Pancreas (tissue), 10 donors: ENCODE measurements at places on chromosomes 12 and 14. TPM values are rescaled to one million over a fixed set of nuclear protein-coding genes. Genes with fewer than 3 reads are reported as not detected.

The KLHL33 gene
- total RNA-seq = 0.16 TPM

- H3K4me3 ChIP-seq = no peak overlapping the region
- H3K27me3 ChIP-seq = no peaks in the 10 kb centered on the region
- no peaks in the 10 kb centered on the region for H3K4me1 ChIP-seq
- H3K27ac ChIP-seq = no peak overlapping the region
- H3K36me3 ChIP-seq = no peaks in the 10 kb centered on the region
- DNase-seq = no peak
Measured at GRCh38 chr12:116324654-116325335, 47.3 kb upstream of the MED13L start.

GRCh38 chr14:64561631-64562030 is 11.9 kb downstream of the PPP1R36 start:
- no peak overlapping the region for H3K4me3 ChIP-seq
- H3K4me1 ChIP-seq = no peaks in the 10 kb centered on the region
- H3K27ac ChIP-seq = no peak overlapping the region
- no peaks in the 10 kb centered on the region for H3K36me3 ChIP-seq
- no peaks in the 10 kb centered on the region for H3K27me3 ChIP-seq

The RPL10L gene
- not detected for total RNA-seq

GRCh38 chr12:89230376-89231315 is 121.7 kb downstream of the DUSP6 start:
- H3K36me3 ChIP-seq = no peaks in the 10 kb centered on the region
- H3K27me3 ChIP-seq = no peaks in the 10 kb centered on the region
- H3K27ac ChIP-seq = no peak overlapping the region
- peaks cover under 1% of the 10 kb centered on the region for H3K4me1 ChIP-seq

GRCh38 chr14:89678768-89679167 is 261.7 kb upstream of the FOXN3 start:
- no peak overlapping the region for H3K27ac ChIP-seq
- H3K27me3 ChIP-seq = no peaks in the 10 kb centered on the region
- DNase-seq = no peak
- no peaks in the 10 kb centered on the region for H3K36me3 ChIP-seq
- no peak overlapping the region for H3K4me3 ChIP-seq
- H3K4me1 ChIP-seq = no peaks in the 10 kb centered on the region
